Neural crest cell (in vitro differentiated cells): ENCODE measurements at places on chromosomes 7 and 10.

DNA sequence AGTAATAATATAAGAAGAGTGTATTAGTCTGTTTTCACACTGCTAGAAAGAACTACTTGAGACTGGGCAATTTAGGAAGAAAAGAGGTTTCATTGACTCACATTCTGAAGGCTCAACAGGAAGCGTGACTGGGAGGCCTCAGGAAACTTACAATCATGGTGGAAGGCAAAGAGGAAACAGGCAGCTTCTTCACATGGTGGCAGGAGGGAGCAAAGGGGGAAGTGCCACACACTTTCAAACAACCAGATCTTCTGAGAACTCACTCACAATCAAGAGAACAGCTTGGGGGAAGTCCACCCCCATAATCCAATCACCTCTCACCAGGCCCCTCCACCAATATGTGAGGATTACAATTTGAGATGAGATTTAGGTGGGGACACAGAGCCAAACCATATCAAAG lies 212.5 kb upstream of the HDAC9 start:
- DNase-seq, result no peak

GRCh38 chr10:61376908-61377368 lies 76.2 kb downstream of the TMEM26 start:
- DNase-seq, result no peak

GRCh38 chr10:116769791-116770190 lies 27.4 kb upstream of the HSPA12A start:
- no peak for DNase-seq

DNA sequence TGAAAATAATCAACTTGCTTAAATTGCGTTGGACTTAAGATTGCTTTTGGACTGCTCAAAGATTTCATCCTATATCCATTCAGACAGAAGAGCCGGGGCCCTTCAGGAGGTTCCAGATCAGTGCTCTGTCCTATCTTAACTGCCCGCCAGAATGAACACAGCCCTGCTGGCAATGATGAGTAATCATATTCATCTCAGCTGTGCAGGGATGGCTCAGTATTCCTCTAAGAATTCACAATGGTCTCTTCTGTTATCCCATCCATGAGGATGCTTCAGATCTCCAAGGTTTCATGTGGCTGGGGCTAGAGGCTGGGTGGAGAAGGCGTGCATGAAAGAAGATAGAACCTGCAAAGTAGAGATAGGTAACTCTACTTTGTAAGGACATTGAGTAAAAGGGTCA lies 80.0 kb upstream of the NPVF start:
- no peak for DNase-seq

- DNase-seq, result no peak
These were observed 12.5 kb upstream of the DDIT4 start for GRCh38 chr10:72260976-72261783.

DNA sequence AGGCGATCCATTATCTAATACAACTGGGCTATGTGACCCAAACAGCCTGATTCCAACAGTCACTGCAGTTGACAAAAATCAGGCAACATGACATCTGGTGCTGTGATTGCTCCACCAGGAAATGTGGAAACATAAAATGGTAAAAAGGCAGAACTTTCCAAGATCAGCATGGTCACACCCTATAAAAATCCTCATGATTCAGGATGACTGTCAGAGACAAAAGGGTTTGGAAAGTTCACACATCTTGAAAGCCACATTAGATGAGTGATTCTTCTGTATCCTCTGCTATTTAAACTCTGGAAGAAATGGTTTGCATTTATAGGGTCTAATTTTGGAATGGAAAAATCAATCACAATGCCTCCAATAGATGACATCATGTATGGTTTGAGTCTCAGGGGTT lies 662.6 kb upstream of the IGFBP3 start:
- no peak for DNase-seq

DNA sequence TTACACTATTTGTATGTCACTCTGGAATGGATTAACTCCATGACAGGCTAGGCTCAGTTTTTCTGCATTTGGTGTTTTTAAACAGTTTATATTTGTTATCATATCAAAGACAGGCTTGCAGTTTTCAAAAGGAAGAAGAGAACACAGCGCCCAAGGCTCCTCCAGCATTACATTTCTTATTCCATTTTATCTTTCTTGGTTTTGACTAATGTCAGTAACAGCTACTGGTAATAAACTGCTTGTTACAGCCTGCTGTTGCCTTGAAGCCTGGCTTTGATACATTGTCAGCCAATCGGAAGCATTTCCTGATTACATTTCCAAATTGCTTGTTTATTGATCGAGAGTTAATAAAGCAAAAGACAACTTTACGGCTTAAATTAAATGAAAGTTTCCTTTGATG lies 166.0 kb upstream of the MDFIC start:
- DNase-seq, result no peak

- no peak for DNase-seq
These were observed 60.9 kb upstream of the NKX6-2 start for GRCh38 chr10:132846631-132847415.

- no peak for DNase-seq
These were observed 34.8 kb upstream of the INMT start for GRCh38 chr7:30717181-30717580.
